Renal cortical epithelial cell (primary cell): ENCODE measurements at places on chromosomes 16 and 17.

DNA sequence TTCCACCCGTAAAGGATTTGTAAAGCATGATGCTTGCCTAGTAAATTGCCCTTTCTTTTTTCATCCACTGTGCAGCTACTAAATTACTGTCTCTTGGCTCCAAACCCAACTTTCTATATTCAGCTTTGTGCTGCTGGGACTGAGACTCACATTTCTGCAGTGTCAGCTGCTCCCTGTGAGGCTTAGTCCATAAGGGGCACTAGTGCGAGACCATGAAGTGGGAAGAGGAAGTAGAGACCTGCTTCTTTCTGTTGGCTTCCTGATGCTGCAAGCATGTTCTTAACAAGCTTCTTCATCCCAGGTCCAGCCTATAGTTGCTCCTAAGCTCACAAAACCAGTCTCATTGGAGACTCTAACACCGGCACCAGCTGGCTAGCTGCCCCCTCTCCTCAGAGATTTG lies 74.9 kb upstream of the HS3ST2 start:
- DNase-seq, result no peak

- DNase-seq, result peak; percentile 45
Observed at GRCh38 chr16:90077757-90078578, 837 bp upstream of the PRDM7 start.

DNA sequence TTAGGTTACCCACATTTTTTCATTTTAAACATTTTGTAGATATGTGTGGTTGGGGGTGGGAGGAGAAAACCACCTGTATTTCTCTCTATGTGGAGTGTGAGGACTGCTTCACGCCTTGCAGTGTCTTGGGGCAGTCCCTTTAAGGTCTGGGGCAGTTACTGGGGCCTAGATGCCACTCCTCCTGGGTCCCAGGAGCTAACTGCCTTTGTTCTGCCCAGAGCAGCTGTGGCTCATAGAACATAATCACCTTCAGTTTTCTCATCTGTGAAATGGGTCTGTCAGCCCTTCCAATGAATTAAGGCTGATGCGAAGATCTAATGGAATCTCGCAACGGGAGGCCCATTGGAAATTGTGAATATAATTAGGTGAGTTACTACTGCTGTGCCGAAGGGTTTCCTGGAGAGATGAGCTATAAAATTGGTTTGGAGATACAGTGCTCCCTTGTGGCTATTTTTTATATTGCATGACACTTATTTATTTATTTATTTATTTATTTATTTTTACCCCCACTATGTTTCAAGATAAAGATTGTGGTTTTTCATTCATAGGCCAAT lies 22.9 kb downstream of the DHRS7C start:
- DNase-seq, result peak; percentile 46

DNA sequence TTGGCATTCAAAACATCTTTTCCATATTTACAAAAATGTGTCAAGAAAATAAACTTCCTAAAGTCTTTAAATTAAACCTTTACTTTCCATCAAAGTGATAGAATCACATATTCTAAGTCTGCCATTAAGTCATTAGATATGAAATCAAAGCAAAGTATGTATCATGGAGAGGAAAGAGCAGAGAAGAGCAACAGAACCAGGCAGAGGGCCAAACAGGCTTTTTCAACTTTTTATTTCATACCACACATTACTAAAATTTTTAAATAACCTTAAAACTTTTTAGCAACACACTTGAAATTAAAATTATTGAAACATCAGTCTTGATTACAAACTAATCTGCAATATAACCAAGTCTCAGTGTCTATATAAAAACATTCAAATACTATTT lies 13.8 kb downstream of the SIAH1 start:
- DNase-seq, result no peak

- peak; percentile 74 for DNase-seq
Observed at GRCh38 chr16:57374067-57374534, 1.8 kb downstream of the CX3CL1 start.
